ENCODE measurements at places on chromosomes 12 and 14.

DNA sequence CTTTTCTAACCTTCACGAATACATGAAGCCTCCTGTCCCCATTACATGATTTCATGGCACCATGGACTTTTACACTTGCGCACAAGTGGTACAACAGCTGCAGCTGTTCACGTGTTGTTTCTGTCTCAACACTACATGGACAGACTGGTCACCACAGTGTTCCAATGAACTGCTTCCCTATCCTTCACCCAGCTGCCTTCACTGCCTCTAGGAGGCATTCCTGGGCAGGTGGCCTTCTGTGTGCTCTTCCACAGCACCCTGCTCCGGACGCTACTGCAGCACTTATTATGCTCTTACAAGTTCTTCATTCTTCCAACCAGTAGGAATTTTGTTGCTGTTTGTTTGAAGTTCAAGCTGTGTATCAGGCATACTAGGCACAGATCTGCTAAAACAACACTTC lies 1.5 kb downstream of the MTERF2 start:
- no peak for DNase-seq

GRCh38 chr14:39016733-39017095 lies 86.3 kb downstream of the SEC23A start:
- no peak for DNase-seq

DNA sequence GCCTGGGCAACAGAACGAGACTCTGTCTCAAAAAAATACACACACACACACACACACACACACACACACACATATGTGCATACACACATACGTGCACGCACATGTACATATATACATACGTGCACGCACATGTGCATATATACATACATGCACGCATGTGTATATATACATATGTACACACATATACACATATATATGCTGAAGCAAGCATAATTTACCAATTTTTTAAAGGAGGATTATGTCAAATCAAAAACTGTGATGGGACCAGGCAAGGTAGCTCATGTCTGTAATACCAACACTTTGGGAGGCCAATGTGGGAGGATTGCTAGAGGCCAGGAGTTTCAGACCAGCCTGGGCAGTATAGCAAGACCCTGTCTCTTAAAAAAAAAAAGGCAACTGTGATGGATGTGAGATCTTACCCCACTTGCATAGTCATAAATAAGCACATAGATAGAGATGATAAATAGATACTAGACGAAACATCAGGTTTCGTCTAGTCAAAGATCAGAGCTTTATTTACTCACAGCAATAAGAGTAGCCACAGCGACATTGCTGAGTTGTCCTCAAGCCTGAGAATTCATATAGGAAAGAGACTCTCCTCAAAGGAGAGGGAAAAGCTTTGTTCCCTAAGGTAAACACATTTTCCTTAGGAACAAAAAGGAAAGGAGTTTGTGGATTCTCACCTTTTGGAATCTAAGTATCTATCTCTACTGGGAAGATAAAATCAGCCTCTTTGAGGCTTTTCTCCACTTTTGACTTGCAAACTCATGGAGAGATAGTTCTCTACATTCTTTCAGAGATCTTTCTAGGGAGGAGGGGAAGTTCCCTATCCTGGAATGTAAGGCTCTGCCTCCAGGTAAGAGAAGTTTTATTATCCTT lies 74.7 kb upstream of the AMN1 start:
- no peak for DNase-seq

DNA sequence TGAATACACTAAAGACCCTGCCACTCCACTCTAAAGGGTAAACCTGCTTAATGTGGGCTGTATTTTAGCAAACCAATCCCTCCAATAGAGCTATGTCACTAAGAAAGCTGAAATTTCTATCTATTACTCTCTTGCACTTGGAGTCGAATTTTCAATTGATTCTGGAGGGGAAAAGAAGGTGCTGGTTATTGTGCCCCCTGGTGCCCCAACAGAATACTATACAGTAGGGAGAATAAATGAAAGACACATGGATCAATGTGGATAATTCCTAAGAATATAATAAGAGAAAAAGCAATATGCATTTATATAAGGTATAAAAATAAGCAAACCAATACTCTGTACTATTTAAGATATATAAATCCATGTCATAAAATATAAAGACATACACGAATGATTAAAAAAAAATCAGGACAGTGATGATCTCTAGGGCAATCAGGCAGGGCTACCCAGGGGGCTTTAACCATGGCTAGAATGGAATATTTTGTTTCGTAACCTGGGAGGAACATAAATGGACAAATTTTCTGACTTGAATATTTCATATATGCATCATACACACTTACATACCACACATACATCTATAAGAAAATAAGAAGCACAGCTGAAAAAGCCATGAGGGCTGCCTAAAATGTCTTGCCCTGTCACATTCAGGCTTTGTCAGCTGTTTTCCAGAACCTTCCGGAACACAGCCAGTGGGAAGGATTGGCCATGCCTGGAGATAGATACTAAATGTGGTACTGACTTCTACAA lies 54.4 kb downstream of the EFCAB11 start:
- peak; percentile 15 for DNase-seq

DNA sequence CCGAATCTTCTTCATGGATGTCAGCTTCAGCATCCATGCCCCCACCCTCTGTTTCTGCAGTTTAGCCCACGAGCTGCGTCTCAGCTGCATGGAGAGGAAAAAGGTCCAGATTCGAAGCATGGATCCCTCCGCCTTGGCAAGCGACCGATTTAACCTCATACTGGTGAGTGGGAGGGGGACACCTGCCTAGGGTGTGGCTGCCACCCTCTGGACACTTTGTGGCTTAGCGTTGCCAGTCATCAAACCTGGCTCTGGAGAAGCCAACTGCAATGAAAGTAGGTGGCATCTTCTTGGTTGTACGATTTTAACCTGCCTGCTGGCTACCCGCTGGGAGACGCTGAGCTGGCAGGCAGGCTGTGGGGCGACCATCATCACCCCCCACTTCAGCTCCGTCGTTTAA lies 16.7 kb downstream of the DCAF4 start:
- DNase-seq = no peak

GRCh38 chr14:82342596-82342995 lies 808.9 kb upstream of the SEL1L start:
- DNase-seq = no peak

GRCh38 chr12:42129595-42130204 lies 15.0 kb downstream of the GXYLT1 start:
- peak; percentile 35 for DNase-seq

DNA sequence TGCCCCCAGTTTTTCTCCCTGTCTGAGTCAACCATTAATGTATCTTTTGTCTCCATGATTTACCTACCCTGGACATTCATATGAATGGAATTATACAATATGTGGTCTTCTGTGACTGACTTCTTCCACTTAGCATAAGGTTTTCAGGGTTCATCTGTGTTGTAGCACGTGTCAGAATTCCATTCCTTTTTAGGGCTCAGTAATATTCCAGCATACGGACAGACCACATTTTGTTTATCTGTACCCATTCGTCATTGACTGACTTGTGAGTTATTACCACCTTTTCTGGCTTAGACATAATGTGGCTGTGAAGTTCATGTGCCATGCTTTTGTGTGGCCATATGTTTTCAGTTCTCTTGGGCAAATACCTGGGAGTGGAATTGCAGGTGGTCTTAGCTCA lies 37.9 kb downstream of the TSPAN9 start:
- DNase-seq = no peak

DNA sequence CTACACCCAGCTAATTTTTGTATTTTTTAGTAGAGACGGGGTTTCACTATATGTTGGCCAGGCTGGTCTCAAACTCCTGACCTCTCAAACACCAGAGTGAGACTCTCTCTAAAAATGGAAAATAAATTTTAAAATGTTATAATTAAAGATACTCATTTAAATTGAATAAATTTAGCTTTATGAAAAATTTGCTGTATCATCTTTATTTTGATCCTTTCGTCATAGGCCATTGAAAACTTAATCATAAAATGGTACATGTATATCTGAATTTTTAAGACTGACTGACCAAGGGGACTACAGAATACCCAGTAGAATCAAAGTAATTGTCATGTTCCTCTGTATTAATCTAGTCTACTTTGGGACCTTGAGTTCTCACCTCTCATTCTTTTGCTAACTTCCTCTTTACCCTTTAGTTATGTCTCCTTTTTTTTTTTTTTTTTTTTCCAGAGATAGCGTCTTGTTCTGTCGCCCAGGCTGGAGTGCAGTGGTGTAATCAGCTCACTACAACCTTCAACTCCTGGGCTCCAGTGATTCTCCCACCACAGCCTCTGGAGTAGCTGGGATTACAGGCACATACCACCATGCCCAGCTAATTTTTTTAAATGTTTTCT lies 9.5 kb downstream of the RAB5B start:
- no peak for DNase-seq

Data from CD4-positive, alpha-beta memory T cell (primary cell).